ENCODE measurements at places on chromosomes 11 and 22.

GRCh38 chr11:592918-593317 is 16.6 kb downstream of the PHRF1 start:
- no peak for DNase-seq

DNA sequence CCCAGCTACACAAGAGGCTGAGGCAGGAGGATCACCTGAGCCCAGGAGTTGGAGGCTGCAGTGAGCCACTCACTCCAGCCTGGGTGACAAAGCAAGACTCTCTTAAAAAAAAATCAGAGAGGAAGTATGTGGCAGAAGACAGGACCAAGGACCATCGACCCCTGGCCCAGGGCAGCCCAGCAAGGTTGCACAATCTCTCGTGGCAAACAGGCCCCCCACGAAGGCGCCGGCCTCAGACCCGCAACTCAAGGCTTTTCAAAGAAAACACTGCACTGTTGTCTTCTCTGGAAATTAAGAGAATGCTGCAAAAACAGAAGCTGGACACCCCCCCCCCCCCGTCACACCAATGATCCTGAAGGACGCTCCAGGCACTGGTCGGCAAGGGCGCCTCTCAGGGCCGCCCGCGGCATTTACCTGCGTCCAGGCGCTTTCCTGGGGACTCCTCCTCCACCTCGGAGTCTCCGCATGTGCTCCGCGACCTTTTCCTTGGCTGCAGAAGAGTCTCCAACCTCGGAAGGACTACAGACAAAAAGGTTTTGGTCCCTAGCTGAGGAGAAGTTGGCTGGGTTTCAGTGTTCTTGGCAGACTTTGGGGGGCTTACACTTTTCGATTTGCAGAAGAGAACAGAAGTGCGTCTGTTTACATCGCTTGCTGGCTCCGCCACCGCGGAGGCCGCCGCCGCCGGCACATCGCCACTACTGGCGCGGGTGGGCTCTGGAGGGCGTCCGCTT is 40.5 kb downstream of the BRD1 start:
- no peak for DNase-seq

- DNase-seq = no peak
Measured at GRCh38 chr11:99676292-99676691, 655.5 kb downstream of the CNTN5 start.

DNA sequence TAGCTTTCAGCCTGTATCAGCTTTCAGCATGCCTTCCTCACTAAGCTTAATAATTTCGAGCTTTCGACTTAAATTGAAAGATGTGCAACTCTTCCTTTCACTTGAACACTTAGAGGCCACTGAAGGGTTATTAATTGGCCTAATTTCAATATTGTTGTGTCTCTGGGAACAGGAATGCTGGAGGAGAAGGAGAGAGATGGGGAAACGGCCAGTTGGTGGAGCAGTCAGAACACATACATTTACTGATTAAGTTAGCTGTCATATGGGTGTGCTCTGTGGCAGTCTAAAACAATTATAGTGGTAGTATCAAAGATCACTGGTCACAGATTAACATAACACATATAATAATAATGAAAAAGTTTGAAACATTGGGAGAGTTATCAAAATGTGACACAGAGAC is 106.2 kb downstream of the LRRC32 start:
- DNase-seq = no peak

DNA sequence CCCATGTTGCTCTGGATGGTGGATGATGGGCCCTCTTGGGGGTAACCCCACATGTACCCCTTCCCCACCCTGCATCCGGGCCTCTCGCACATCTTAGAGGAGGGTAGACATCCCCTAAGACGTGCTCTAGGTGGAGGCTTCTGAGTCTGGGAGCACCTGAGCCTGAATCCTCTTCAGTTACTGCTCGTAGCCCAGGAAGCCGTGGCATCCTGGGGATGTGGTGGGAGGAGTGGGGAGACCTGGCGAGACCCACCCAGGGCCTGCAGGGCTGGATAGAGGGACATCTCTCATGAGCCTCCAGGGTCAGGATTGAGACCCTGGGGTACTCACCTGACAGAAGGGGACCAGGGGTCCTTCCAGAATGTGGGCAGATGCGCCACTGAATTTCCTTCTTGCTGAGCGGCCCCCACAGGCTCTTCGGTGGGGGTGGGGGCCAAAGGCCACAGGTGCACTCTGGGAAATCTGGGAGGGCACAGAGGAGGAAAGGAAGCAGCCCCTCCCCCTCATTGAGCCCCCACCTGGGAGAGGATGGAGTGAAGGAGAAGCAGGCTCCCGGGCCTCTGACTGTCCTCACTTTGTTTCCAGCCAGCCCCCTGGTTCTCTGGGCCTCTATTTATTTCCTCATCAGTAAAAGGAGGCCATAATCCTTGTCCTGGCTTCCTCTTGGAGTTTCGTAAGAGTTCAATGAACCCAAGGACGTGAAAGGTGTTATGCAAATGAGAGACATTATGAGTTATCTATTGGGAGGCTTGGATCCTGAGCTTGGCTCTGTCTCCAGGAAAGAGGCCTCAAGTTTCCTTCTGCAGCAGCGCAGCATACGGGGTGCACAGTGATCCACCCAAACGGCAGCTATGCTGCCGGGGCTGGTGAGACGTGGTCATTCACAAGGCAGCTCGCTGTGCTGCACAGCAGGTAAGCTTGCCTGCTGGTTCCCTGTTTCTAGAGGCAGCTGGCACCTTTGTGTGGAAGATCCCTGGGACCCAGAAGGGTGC is 31.2 kb downstream of the KCNJ4 start:
- DNase-seq = no peak

DNA sequence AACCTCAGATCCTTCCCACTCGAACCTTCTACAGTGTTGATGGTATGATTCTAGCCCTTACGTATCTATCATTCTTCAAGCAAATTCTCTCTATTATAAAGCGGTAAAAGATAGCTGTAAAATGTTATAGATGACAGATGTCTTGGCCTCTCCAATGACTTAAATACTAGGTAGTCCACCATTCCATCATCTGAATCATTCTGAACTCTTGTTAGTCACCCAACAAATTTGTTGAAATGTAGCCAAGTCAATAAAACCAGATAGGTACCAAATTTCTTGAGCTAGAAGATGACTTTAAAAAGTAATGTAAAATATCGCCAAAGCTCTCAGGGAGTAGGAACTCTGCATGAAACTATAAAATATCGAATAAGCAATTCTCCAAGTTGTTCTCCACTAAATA is 32.6 kb upstream of the PICALM start:
- no peak for DNase-seq

GRCh38 chr22:30602049-30602448 is 4.9 kb upstream of the TCN2 start:
- no peak for DNase-seq

DNA sequence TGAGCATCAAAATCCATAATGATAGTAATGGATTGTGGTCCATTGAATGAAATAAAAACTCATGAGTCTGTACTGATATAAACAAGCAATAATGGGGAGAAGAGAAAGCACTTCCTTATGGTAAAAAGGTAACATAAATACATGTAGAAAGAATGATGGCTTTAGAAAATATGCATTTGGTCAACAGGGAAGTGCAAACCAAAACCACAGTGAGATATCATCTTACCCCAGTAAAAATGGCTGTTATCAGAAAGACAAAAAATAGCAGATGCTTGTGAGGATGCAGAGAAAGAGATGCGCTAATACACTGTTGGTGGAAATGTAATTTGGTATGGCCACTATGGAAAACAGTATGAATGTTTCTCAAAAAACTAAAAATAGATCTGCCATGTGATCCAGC is 6.9 kb upstream of the MMP20 start:
- DNase-seq = no peak

- peak; percentile 46 for DNase-seq
Measured at GRCh38 chr11:120681434-120682331, 170.1 kb downstream of the GRIK4 start.

DNA sequence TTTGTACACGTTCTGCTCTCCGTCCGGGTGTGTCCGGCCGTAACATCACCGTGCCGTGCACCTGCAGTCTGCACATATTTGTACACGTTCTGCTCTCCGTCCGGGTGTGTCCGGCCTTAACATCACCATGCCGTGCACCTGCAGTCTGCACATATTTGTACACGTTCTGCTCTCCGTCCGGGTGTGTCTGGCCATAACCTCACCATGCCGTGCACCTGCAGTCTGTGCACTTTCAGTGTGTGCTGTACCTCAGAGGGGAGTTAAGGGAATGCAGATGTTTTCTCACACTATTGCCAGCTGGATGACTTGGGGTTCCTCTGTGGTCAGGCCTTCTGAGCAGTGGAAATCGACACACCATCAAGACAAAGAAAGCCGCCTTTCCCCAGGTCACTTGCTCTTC is 4.2 kb downstream of the TTLL8 start:
- no peak for DNase-seq

All from NCI-H2029 treated with DMSO at 0.1 percent for 48 hours (cell line).